ENCODE measurements at places on chromosomes 16 and 17.

DNA sequence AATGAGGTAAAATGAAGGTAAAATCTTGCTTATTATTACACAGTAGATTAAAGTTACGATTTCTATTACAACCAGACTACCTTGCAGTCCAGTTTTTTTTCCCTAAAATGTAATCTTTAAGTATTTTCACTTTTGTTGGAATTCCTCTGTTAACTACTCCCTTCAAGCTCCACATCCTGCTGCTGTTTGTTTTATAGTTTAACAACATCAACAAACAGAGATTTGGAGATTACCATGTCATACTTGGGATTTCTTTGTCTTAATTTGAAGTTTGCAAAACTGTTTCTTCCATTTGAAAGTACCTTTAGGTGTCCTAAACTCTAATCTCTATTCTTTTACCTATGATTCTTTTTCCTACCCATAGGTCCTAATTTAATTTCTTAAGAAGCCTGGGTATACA lies 83.3 kb downstream of the ABHD15 start:
- DNase-seq = no peak

DNA sequence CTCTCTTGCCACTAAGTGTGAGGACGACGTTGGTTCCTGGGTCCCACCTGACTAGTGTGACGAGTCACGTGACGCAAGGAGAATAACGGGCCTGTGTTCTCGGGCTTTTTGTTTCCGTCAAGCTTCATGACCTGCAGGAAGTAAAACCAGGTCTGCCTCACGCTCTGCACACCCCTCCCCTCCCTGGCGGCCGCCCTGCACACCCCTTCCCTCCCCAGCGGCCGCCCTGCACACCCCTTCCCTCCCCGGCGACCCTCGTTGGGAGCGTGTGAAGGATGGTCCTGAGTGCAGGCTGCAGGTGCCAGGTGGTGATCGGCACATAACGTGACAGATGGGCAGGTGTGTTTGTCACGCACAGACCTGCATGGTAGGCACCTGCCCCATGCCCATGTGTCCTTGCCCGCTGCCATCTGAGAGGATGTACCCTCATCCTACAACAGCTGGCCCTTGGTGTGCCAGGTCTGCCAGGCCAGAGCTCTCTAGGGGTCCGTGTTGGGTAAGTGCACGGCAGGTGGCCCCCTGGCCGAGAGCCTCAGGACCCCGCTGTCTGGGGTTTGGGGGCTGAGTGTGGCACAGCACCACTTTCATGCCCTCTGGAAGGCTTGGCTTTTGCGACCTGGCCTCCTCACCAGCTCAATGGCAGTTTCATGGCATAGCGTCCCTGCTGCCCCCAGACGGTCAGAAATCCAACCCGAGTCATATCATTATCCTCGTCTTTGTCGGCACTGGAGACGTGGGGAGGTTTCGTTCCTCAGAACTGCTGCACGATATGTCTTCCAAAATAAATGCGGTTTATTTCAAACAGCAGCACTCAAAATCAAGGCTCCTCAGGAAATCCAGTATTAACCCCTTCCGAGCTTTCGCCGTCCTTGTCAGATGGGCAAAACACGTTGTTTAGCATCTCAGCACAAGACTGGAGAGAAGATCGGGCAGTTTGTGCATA lies 191.8 kb upstream of the CHMP6 start:
- no peak for DNase-seq

DNA sequence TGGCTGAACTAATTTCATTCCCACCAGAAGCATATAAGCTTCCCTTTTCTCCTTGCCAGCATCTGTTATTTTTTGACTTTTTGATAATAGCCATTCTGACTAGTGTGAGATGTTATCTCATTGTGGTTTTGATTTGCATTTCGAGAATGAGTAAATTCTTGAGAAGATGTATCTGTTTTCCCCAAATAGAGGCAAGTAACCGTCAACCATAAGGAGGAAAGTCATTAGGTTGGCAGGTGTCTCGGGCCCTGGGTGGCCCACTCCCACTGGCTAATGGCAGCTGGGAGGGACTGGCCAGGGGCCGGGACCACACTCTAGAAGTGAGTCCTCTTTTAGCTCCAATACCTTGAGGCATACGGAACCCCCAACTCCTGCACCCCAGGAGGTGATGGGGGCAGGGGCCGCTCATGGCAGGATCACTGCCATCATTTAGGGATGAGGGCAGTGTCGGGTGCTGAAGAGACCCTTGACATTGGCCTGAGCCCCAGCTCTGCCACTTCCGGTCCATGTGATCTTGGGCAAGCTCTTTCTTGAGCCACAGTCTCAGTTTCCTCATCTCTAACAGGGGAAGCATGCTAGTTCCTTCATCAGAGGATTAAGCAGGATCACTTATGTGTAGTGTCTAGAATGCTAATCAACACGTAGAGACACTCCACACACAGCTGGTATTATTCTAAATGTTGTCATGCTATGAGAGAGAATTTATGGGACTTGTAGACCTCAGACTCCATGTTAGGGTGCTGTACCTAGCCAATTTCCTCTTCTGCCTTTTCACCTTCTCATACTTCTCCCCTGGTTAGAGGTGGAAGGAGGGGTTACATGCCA lies 44.3 kb downstream of the RGS9 start:
- no peak for DNase-seq

GRCh38 chr16:4426021-4426684 lies 485 bp downstream of the DNAJA3 start:
- no peak for DNase-seq

- DNase-seq = no peak
Measured at GRCh38 chr17:72692676-72693075, 399.8 kb downstream of the SLC39A11 start.

- no peak for DNase-seq
Measured at GRCh38 chr17:81436294-81436849, 41.1 kb downstream of the BAHCC1 start.

GRCh38 chr17:30992551-30992950 lies 21.7 kb downstream of the RNF135 start:
- no peak for DNase-seq

- DNase-seq = no peak
Measured at GRCh38 chr17:82385559-82386254, 14.1 kb downstream of the UTS2R start.

All from HFF-Myc (cell line).